Activated naive CD4-positive, alpha-beta T cell treated with anti-CD3 and anti-CD28 coated beads, Interleukin-2, amount 50 U/mL, for 16 hours (primary cell): ENCODE measurements at places on chromosomes 2 and 18.

GRCh38 chr2:178913049-178913441 is 105.8 kb upstream of the TTN start:
- DNase-seq, result no peak

DNA sequence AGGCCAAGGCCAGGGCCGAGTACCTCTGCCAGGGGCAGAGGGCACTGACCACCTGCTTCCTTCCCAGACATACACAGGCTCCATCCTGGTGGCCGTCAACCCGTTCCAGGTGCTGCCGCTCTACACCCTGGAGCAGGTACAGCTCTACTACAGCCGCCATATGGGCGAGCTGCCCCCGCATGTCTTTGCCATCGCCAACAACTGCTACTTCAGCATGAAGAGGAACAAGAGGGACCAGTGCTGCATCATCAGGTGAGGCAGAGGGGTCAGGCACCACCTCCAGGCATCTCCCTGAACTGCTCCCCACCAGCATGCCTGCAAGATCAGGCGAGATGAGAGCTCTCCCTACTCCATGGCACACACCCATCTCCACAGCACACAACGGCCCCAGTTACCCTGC is 31.1 kb downstream of the MYO7B start:
- no peak for DNase-seq

DNA sequence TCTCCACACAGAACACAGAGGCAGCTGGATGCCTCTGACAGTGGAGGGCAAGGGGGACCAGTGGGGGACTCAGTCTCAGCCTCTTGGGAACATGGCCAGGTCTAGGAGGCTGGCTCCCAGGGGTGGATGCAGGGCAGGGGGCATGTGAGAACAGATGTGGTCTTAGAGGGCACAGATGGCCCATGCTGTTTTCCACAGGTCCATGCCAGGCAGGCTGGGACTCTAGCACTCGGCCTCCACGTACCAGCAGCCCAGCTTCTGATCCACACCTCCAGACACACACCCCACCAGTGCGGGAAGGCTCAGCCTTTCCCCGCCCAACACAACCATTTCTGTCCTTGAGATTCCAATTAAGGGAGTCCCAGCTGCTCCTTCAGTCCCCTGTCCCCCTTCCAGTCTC is 42.4 kb downstream of the TNS1 start:
- DNase-seq, result no peak

DNA sequence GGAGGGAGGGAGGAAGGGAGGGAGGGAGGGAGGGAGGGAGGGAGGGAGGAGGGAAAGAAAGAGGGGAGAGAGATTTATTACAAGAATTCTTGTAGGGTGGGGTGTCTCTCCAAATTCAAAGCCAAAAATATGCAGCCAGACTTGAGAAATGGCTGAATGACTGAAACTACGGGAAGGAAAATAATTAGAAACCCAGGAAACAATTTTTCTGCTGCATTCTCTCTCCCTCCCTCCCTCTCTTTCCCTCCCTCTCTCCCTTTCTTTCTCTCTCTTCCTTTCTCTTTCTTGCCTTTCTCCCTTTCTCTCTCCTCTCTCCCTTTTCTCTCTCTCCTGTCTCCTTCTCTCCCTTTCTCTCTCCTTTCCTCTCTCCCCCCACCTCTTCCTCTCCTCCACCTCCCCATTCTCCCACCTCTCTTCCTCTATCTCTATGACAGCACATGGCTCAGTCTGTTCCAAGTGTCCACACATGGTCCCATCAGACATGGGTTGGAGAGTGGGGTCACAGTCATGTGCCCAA is 218.7 kb downstream of the C1D start:
- no peak for DNase-seq

DNA sequence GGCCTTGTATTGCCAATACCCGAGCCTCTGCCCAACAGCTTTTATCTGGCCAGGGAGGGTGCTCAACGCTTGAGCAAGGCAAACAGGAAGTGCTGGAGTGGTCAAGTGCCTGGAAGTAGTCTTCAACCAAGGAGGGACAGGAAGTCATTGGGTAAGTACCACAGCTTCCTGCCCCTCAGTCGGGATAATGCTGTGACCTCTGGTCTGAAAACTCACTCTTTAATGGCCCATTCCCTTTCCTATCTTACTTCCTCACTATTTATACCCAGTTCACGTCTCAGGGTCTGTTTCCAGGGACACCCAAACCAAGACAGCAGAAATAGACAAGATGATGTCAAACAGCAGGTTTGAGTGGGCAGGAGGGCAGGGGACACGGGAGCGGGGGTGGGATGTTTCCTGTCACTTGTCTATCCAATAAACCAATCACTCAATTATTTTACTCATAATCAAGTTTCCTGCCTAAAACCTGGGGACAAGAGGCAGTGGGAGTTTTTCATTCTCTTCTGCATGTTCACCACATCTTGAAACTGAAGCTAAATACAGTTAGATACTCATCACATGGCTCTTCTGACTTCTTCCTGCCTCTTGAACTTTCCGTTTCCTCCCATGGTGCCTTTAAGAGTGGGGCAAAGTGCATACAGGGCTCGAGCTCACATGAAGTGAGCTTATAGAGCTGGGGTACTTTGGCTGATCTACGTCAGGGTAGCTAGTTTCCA is 68.9 kb upstream of the CAB39 start:
- DNase-seq, result peak; percentile 73
